ENCODE measurements at places on chromosomes 4 and X.

- DNase-seq = no peak
Observed at GRCh38 chrX:31820430-31821210, 748.8 kb upstream of the FTHL17 start.

DNA sequence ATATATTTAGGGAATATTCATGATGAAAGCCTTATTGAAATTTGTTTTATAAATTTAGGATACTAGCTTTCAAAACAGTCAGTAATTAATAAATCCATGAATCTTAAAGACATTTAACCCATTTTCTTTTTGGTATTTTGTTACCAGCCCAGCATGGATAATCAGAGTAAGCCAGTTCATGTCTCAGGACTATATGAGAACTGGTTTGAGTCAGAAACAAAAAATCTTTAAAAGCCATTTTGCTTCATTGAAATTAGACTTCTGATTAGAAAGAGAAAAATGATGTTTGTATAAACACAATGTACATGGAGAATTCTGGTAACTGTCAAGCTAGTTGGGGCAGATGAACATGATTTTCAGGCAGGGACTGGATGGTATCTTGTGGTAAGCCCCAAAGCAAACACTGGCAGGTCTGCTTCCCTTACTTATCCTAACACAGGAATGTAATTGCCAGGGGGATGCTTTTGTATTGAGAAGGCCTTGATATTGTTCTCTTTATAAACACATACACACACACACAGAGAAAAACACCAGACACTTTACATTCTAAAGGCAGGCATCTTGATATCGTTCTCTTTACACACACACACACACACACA, 9.4 kb downstream of the ARHGAP10 start:
- no peak for DNase-seq

- no peak for DNase-seq
Observed at GRCh38 chrX:139026811-139027210, 315.3 kb upstream of the FGF13 start.

GRCh38 chr4:54100595-54101189, 729 bp downstream of the GSX2 start:
- DNase-seq = no peak

DNA sequence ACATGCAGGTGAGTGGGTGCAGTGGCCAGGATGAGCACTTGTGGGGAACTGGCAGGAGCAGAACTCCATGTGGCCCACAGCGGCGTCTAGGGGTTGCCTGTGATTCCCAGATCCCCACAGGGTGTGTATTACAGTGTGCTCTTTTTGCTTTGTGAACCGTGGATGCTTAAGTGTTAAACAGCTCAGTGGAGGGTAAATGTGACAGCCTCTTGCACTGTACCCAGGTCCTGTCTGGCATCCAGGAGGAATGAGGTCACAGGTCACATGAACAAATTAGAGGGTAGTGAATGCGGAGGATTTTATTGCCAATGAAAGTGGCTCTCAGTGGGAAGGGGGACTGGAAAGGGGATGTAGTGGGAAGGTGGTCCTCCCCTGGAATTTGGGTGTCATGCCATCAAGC, 447.8 kb downstream of the SPRY1 start:
- DNase-seq = no peak
